Adrenal gland (tissue), 19 donors: ENCODE measurements at places on chromosomes 6 and 20. TPM values are rescaled to one million over a fixed set of nuclear protein-coding genes. Genes with fewer than 3 reads are reported as not detected.

Gene FAM83C
- not detected for total RNA-seq

Gene SLC17A1
- 0.23 TPM for total RNA-seq

Gene MUC22
- not detected for total RNA-seq

Gene POU5F1
- not detected for total RNA-seq

Gene BPIFB4
- total RNA-seq, result not detected

Gene RHAG
- total RNA-seq, result 0.27 TPM

Gene COL20A1
- total RNA-seq, result 0.18 TPM

Gene MYLK2
- total RNA-seq, result not detected

Gene ROS1
- total RNA-seq, result 0.11 TPM

Gene PRL
- not detected for total RNA-seq

Gene ANKRD66
- total RNA-seq, result not detected

Gene PNPLA1
- not detected for total RNA-seq

Gene MAPK13
- total RNA-seq, result 86.7 TPM

Gene LY6G5B
- 0.48 TPM for total RNA-seq

Gene TBC1D32
- 6.0 TPM for total RNA-seq

Gene PDE7B
- 7.7 TPM for total RNA-seq

Gene SRMS
- total RNA-seq, result not detected

Gene HSPA12B
- 3.4 TPM for total RNA-seq

Gene XKR7
- 0.17 TPM for total RNA-seq

Gene BCLAF1
- 156 TPM for total RNA-seq

Gene MEP1A
- not detected for total RNA-seq

Gene TRAPPC3L
- total RNA-seq, result 0.25 TPM

Gene C4A
- total RNA-seq, result 1,635 TPM

Gene CLVS2
- total RNA-seq, result not detected

Gene ETV7
- total RNA-seq, result 0.89 TPM

Gene LPA
- 5.7 TPM for total RNA-seq

Gene SLC44A4
- total RNA-seq, result 1.2 TPM

Gene RAMACL
- total RNA-seq, result 0.27 TPM

Gene CARMIL1
- 36.2 TPM for total RNA-seq

Gene KIAA1755
- 2.2 TPM for total RNA-seq

Gene HFE
- total RNA-seq, result 24.4 TPM

Gene VARS2
- total RNA-seq, result 32.9 TPM

Gene EPPIN
- not detected for total RNA-seq

Gene TFAP2D
- not detected for total RNA-seq

Gene HLA-G
- total RNA-seq, result not detected

Gene ANKEF1
- 2.2 TPM for total RNA-seq

Gene NT5E
- total RNA-seq, result 11.5 TPM

Gene CDH22
- total RNA-seq, result 0.19 TPM

Gene ZFP57
- total RNA-seq, result not detected

Gene ACTL10
- total RNA-seq, result 0.46 TPM

Gene TTBK1
- 0.36 TPM for total RNA-seq

Gene TMEM244
- not detected for total RNA-seq

Gene PLTP
- total RNA-seq, result 644 TPM

Gene AKAP12
- total RNA-seq, result 20.9 TPM

Gene SIRT5
- 7.0 TPM for total RNA-seq

Gene HMGCLL1
- total RNA-seq, result 0.68 TPM
